T-helper 17 cell (primary cell): ENCODE measurements at places on chromosomes 1 and 21.

- no peak overlapping the region for H3K27ac ChIP-seq
- no peaks in the 10 kb centered on the region for H3K4me1 ChIP-seq
- no peaks in the 10 kb centered on the region for H3K27me3 ChIP-seq
- H3K4me3 ChIP-seq: no peak overlapping the region
Measured at GRCh38 chr1:145892486-145893087, 6.9 kb upstream of the ANKRD35 start.

DNA sequence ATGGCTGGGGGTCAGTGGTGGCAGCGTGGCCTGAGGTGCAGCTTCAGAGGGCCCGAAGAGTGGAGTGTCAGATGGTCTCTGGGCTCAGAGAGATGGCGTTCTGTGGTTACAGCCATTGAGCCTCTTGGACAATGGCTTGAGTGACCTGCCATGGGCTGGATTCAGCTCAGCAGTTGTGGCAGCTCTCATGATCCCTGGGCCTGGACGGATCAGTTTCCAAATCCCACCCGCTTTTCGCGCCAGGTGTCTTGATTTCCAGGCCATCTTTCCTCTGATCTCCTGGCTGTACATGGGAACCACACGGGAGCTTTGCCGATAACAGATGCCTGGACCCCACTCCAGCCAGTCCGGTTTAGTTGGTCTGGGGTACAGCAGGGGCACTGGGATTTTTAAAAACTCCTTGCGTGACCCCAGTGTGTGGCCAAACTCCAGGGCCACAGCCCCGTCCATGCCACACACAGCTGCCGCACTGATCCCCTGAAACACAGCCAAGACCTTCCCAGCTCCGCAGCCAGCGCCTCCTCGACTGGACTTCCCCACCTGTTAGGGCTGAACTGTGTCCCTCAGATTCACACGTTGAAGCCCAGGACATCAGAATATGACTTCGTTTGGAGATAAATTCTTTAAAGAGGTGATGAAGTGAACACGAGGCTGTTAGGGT lies 67.9 kb downstream of the ATP5PO start:
- peaks cover 3% of the 10 kb centered on the region for H3K36me3 ChIP-seq
- H3K4me3 ChIP-seq: no peak overlapping the region
- no peak overlapping the region for H3K27ac ChIP-seq
- no peaks in the 10 kb centered on the region for H3K4me1 ChIP-seq
- peaks cover 3% of the 10 kb centered on the region for H3K27me3 ChIP-seq

DNA sequence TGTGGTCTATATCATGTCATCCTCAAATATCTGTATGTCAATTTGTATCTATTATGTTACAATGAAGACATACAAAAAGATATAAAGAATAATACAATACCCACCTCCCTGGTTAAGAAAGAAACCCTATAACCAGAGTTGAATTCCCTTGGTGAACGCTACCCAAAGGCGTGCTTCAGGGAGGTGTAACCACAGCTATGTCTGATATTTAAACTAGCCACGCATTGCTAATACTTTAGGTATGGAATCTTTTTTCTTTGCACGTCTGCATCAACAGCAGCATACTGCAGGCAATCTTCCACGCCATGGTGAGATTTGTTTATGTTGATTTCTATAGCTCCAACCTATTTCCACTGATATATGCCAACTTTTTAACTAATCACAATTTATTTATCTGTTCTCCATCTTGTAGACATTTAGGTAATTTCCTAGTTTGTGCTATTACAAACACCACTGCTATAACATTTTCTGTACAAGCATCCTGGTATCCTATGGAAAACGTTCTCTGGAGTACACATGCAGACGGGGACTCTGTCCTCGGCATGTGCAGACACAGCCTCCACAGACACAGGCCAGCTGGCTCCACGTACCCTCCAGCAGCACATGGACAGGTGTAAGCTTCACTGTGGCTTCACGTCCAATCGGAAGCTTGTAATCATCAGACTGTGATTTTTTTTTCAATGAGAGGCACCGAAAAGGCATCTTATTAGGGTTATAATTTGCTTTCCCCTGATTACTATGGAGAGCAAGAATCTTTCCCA lies 58.5 kb downstream of the HSF2BP start:
- no peak overlapping the region for H3K27ac ChIP-seq
- peaks cover 5% of the 10 kb centered on the region for H3K27me3 ChIP-seq
- no peaks in the 10 kb centered on the region for H3K36me3 ChIP-seq
- no peak overlapping the region for H3K4me3 ChIP-seq

DNA sequence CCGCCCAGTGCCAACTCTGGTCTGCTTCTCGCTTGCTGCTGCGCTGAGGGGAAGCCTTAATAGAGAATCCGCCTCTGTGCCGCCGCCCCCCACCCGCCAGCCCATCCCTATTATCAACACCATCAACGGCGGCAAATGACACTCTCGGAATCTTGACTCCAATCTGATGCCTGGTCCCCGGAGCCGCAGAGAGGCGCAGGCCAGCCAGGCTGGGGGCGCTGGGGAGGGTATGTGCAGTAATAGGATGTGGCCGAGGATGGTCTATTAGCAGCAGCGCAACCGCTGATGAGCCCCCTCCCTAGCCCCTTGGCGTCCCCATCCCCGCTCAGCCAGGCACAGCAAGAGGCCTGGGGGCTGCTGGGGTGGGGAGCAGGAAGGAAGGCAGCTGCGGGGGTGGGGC lies 15.1 kb upstream of the DMBX1 start:
- no peak overlapping the region for H3K4me3 ChIP-seq
- no peak overlapping the region for H3K27ac ChIP-seq
- peaks cover 9% of the 10 kb centered on the region for H3K4me1 ChIP-seq

- no peak for DNase-seq
- H3K4me3 ChIP-seq: no peak overlapping the region
- peaks cover 22% of the 10 kb centered on the region for H3K4me1 ChIP-seq
- no peaks in the 10 kb centered on the region for H3K27me3 ChIP-seq
- H3K27ac ChIP-seq: no peak overlapping the region
- H3K36me3 ChIP-seq: no peaks in the 10 kb centered on the region
Measured at GRCh38 chr21:33388188-33388587, 15.0 kb upstream of the IFNGR2 start.

DNA sequence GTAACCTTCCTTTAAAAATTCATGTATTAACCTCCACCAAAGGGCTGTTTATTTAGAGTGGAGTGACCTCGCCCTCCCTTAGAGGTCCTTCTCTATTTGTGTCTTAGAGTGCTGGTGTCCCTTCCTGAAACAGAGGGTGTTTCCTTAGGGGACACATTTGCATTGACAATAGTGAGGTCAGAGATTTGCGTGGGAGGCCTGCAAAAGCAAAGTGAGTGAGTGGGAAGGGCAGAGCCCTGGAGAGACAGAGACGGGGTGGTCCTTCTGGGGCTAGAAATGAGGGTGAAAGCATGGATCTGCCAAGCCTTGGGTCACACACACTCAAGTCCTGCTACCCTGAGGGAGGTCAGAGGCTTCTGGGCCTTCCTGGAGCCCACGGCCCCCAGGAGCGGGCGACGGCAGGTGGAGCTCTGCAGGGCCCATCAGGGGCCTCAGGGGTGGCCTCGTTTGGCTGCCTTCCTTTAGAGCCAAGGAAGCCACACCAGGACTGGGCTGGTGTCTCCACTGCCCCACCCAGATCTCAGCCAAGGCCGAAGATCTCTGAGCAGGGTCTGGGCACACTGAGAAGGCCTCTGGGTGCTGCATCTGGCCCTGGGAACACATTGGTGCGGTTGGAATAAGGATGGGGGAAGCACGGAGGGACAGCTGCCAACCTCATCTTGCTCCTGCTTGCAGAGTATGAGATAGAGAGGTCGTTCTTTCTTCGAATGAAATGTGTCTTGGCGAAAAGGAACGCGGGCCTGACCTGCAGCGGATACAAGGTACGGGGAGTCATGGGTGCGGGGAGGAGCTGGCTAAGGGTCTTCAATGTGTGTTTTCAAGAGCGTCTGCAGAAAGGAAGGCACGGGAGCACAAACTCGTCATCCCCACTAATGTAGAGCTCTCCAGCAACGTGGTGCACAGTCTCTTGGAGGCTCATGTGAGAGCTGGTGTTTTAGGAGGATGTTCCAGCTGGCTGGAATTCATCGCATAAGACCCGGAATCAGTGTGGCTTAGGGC lies 23.8 kb downstream of the SIM2 start:
- no peak overlapping the region for H3K27ac ChIP-seq
- DNase-seq: no peak
- H3K27me3 ChIP-seq: peaks cover 68% of the 10 kb centered on the region
- H3K36me3 ChIP-seq: no peaks in the 10 kb centered on the region

DNA sequence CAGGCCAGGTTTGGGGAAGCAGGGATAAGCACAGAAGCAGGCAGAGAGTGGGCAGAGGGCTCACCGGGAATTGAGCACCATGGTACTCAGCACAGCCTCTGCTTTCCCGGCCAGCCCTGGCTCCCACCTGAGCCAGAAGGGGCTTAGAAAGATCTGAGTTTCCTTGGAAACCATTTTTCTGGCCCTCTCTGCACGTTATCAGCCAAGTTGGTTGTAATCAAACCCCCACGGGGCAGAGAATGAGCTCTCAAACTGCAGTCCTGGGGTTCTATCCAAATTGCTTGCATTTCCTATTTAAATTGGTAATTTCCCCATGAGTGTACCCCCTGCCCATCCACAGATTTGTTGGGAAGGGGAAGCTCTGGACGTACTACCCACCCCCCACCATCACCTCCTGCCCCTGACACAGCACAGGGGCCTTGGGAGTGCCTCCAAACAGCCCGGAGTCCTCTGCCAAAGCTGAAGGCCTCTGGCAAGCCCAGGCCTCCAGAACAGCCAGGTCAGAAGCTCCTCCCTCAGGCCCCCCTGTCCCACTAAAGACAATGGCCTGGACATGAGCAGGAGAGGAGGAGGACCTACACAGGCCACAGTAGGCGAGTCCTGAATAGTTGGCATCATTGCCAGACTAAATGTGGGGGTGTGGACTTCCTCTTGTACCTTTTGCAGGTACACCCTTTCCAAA lies 42.7 kb upstream of the GJB5 start:
- no peak overlapping the region for H3K4me3 ChIP-seq
- no peak for DNase-seq
- H3K27ac ChIP-seq: no peak overlapping the region
- H3K27me3 ChIP-seq: peaks cover 10% of the 10 kb centered on the region

DNA sequence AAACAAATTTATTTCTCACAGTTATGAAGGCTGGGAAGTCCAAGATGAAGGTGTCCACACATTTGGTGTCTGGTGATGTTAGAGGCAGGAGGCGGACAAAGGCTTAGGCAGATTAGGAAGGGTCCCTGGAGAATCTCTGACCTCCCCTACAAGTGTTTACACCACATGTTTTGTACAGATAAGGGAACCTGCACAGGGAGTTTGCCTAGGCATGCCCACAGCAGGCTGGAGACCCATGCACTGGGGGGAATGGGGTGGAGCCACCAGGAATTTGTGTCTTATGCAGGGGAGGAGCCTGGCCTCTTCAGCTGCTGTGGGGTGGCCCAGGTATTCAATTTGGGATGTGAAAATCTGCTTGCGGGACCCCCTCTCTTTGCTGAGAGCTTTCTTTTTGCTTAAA lies 131.3 kb downstream of the PATJ start:
- H3K4me1 ChIP-seq: peaks cover 2% of the 10 kb centered on the region
- no peak overlapping the region for H3K4me3 ChIP-seq
- H3K27ac ChIP-seq: no peak overlapping the region
- H3K36me3 ChIP-seq: peaks cover 9% of the 10 kb centered on the region
- no peaks in the 10 kb centered on the region for H3K27me3 ChIP-seq
- no peak for DNase-seq

DNA sequence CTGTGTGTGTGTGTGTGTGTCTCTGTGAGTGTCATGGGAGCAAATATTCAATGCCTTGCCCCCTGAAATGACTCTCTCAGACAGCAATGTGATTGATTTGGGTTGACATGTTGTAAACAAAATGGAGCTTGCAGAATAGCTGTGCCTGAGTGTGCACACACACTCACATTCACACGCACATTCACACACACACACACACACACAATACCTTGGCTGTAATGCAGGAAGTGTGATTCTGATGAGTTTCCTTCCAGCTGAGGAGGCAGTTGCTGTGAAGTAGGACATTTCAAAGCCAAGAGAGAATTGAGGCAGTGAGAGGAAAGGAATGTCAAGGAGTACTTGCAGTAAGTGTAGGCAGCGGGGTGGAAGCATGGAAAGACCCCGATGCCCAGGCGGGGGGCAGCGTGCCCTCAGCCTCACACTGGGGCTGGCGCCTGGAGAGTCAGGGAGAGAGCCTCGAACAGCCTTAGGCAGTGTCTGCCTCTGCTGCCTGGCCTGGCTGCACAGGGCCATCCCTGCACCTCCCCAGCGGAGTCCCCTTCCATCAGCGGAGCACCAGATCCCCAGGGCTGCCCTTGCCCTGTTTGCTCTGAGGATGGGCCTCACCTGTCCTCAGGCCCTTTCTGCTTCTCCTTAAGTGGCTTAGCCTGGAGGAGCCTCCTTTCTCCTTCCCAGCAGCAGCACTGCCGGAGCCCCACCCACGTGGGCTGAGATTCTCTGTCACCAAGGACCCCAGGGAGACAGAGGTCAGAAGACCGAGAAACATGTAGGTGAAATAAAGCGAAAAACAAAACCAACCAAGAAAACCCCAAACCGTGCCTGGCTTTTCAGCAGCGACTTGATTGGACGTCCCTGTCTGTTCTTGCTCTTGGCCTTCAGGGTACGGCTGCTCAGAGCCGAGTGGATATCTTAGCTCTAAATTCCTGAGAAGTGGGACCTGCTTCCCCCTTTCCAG lies 9.2 kb downstream of the VASH2 start:
- H3K4me3 ChIP-seq: no peak overlapping the region
- no peak for DNase-seq
- no peak overlapping the region for H3K27ac ChIP-seq
- peaks cover 3% of the 10 kb centered on the region for H3K36me3 ChIP-seq

- no peak overlapping the region for H3K27ac ChIP-seq
- H3K4me1 ChIP-seq: peaks cover 36% of the 10 kb centered on the region
- no peak overlapping the region for H3K4me3 ChIP-seq
- DNase-seq: no peak
- H3K36me3 ChIP-seq: peaks cover 10% of the 10 kb centered on the region
Measured at GRCh38 chr1:89682611-89683010, 49.7 kb downstream of the LRRC8C start.

- peaks cover 8% of the 10 kb centered on the region for H3K36me3 ChIP-seq
- no peak overlapping the region for H3K4me3 ChIP-seq
- H3K27ac ChIP-seq: peak overlapping the region; percentile 2
Measured at GRCh38 chr1:65055747-65056146, 89.4 kb upstream of the JAK1 start.

- no peak overlapping the region for H3K27ac ChIP-seq
- no peak for DNase-seq
- H3K27me3 ChIP-seq: peaks cover 50% of the 10 kb centered on the region
- H3K4me3 ChIP-seq: no peak overlapping the region
- no peaks in the 10 kb centered on the region for H3K36me3 ChIP-seq
Measured at GRCh38 chr1:18160290-18160942, 52.8 kb downstream of the IGSF21 start.

DNA sequence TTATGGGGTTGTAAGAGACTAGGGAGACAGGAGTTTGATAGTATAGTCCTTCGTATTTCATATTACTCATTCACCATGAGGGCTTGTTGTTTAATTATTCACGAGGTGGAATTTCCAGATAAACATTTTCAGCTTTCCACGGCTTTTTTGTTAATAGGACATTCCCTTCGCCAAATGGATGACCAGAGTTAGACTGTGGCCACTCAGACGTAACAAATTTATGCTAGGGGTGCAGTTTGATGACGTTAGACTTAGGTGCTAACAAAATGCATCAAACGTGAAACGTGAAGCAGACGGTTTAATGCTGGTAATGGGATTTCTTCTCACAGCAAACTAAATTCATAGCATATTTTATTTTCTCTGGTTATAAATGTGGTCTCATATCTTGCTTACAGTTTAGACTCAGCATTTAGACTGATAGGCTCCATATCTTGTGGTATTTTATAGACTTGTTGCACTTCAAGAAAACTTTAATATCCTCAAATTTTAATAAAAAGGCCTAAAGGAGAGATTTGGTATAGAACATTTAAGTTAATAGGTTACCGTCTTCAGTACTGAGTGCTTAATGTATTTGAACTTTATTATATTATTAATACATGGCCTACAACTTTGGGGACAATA lies 2.3 kb downstream of the DHX9 start:
- H3K4me3 ChIP-seq: peak overlapping the region; percentile 98
- peak overlapping the region; percentile 97 for H3K27ac ChIP-seq
- H3K27me3 ChIP-seq: no peaks in the 10 kb centered on the region
